Activated CD4-positive, CD25-positive, alpha-beta regulatory T cell treated with anti-CD3 and anti-CD28 coated beads, Interleukin-2, amount 50 U/mL, for 72 hours (primary cell): ENCODE measurements at places on chromosomes 7 and 10.

DNA sequence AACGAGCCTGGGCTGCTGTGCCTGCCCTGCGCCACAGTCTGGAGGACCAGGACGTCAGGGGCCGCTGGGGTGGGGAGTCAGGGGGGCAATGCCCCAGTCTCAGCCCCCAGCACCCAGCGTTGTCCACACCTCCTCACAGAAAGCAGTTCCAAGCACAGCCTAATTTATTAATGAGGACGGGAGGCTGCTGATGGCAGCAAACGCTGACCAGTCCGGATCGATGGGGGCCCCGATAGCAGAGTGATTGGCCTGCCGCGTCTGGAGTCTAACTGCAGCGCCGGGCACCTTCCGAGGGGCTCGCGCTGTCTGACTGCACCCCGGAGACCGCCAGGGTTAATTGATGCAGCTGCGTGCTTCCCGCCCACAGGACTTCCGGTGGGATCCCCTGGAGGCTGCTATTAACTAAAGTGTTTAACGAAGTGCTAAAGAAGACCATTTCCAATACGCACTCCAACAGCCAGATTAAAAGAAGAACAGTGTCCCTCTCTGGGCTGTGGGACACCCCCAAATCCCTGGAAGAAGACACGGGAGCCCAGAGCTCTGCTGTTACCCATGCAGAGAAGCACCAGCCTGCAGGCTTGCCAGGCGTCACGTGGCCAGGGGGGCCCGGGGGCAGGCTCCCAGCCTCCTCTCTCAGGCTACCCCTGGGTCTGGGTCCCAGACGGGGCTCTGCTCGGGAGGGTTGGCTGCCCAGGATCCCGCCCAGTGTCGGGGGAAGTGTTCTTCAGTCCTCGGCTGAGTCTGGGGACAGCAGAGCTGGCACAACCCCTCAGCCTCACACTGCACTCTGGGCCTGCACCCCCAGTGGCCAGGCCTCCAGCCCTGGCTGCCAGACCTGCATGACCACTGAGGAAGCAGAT is 63.8 kb downstream of the MICALL2 start:
- no peak for DNase-seq

- DNase-seq, result no peak
These were observed 171.3 kb downstream of the RNLS start for GRCh38 chr10:88411772-88412349.

GRCh38 chr7:74051629-74052410 is 23.8 kb downstream of the ELN start:
- DNase-seq, result no peak

- DNase-seq, result no peak
These were observed 11.9 kb upstream of the PTPN12 start for GRCh38 chr7:77525231-77525630.

- DNase-seq, result no peak
These were observed 73.0 kb downstream of the MICU1 start for GRCh38 chr10:72552857-72553256.

DNA sequence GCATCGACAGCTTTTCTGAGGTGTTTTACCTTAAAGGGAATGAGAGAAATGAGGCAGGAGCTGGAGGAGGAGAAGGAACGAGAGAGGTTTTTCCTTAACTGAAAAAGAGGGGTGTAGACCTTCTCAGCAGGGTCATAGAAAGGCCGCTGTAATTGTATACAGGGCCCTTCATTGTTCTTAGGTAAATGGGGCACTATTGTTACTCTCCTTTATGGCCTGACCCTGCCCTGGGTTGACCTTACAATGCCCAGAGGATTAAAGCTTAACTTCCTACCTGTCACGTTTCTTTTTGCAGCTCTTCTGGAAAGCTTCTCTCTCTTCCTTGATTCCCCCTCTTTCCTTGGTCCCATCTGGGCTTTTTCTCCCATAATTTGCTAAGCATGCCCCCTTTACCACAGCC is 13.7 kb upstream of the PDLIM1 start:
- DNase-seq, result no peak

GRCh38 chr7:129865925-129866201 is 86.9 kb downstream of the UBE2H start:
- no peak for DNase-seq

- DNase-seq, result no peak
These were observed 330.0 kb downstream of the ARL4A start for GRCh38 chr7:13017333-13017857.

DNA sequence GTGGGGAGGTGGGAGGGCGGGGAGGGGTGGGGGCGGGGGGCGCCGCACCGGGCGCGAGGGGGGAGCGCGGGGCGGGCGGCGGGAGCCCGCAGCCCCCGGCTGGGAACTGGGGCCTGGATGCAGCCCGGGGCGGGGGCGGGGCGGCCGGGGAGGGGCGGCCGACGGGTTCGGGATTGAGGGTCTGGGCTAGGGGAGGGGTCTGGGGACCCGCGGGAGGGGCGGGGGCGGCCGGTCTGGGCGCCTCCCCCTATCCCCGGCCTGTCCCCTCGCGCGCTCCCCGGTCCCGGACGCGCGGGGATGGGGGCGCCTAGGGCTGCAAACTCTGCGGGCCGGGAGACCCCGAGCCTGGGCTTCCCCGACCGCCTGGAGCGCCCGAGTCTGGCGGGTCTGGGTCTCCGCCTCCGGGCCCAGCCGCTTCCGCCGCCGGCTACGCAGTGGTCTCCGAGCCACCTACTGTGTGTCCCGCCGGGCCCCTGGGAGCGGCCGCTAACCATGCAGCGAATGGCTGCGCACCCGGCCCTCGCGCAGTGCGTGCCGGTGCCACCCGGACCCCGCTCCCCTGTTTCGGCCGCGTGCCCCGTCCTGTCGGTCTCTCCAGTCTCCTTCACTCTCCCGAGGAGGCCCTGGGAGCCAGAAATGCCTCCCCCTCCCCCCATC is 375 bp upstream of the FGF8 start:
- DNase-seq, result no peak

- no peak for DNase-seq
These were observed 37.8 kb downstream of the COBL start for GRCh38 chr7:51278797-51279196.

- DNase-seq, result no peak
These were observed 84.4 kb downstream of the PARD3 start for GRCh38 chr10:34730726-34731125.

DNA sequence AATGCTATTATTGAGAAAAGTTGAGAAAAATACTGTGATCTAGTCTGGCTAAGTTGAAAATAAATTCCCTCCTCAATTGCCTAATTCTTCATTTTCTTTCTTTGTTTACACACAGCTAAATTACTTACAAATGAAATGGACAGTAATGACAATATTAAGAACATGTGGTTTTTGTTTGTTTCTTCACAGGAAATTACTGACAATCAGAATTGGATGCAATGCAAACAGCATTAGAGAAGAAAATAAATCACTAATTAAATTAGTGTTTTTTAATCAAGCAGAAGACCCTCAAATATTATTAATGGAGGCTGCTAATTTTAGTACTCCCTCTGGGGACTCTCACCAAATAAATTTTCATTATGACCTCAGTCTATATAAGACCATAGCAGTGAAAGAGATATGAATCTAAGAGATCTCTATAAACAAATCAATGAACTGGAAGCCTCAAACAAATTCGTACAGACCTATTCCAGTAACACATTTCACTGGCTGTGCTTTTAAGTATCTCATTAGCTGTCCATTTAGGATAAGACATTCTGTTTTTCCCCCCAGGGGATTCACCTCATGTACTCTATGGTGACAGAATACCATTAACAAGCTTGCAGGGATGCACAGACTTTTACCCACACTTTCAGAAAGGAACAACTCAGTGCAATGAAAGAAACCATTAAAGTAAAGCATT is 202.0 kb upstream of the DGKB start:
- DNase-seq, result no peak

GRCh38 chr7:132225216-132226030 is 350.8 kb downstream of the PLXNA4 start:
- no peak for DNase-seq

DNA sequence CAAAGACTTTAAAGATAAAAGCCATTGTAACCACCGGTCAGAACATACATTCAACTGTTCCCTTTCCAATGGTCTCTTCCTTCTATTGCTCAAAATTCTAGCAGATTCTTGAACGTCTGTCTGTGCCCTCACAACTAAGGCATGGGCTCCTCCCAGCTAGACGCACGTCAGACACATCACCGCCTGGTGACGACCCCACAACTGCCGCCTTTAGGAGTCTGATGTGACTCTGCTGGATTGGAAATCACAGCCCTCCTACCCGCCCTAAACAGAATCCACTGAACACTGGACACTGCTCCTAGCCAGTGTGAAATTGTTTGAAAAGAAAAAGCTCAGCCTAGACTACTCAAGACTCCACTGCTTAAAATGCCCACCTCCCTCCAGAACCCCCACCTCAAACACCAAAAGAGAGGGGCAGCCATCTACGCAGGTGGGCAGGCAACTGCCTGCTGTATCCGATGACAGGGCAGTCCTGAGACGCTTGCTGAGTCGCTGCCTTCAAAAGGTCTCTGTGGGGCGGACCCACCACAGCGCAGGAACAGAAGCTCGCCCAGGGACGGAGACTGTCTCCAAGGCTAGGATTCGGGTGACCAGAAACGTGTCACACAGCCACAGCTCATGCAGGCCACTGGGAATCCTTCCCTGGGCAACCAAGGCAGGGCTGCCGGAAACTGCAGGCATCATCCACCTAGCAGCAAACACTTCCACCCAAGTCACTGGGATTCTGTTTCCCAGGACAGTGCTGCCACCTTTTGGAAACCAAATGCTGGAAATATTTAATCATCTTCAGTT is 34.7 kb downstream of the GSDME start:
- DNase-seq, result no peak

- DNase-seq, result no peak
These were observed 57.8 kb downstream of the MICU1 start for GRCh38 chr10:72567889-72568640.

- no peak for DNase-seq
These were observed 155.0 kb upstream of the FZD1 start for GRCh38 chr7:91109200-91109599.

GRCh38 chr10:35019041-35020024 is 70.8 kb downstream of the CUL2 start:
- no peak for DNase-seq

DNA sequence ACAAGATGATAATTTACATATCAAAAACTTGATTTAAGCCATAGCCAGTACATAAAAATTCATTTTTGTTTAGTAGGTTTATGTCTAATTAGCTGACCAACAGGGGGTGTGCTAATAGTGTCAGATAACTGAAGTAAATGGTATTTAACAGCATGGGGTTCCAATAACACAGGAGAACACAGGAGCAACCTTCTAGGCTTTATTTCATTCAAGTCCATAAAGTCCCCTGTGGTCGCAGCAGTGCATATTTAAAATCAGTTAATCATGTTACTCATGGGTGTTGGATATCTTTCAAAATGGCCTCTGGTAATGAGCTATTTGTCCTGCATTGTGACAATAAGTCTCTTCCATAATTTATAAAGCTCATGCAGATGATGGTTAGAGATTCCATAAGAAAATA is 238.6 kb downstream of the CNTNAP2 start:
- no peak for DNase-seq

DNA sequence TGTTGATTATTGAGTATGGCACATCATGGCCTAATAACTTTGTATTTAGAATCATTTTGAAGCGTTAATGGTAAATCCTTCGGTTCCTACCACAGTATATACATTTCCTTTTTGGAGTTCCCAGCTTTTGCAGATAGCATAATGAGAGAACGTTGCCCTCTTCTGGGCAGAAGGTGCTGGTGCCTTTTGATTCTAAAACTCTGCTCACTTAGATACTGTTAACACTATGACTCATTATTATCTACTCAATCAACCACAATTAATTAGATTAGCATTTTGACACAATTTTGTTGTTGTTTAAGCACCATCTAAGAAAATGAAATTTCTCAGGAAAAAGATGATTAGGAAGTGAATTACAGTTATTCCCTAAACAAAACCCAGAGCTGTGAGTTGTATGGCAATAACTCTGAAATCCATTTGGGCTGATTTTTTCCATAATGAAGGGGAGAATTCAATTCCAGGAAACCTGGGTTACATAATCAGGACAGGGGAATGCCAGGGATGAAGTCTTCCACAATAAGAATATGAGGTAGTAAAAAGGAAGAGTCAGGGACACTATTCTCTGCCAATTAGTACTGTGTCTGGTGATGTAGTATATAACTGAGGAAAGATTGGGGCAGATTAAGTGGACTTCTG is 11.5 kb upstream of the DLD start:
- no peak for DNase-seq

DNA sequence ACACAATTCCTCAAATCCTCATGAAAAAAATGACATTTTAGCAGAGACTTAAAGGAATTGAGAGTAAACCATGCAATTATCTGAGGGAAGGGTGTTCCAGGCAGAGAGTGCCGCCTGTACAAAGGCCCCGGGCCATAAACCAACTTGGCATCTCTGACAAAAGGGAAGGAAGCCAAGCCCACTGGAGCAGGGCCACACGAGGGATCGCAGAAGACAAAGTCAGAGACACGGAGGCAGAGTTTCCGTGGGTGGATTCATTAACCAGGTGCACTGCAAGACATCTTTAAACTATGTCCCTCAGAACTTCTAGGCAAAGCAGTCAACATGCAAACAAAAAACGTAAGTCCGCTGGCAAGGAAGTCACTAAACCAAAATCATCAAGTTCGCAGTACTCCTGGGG is 92.0 kb downstream of the SFMBT2 start:
- DNase-seq, result no peak

DNA sequence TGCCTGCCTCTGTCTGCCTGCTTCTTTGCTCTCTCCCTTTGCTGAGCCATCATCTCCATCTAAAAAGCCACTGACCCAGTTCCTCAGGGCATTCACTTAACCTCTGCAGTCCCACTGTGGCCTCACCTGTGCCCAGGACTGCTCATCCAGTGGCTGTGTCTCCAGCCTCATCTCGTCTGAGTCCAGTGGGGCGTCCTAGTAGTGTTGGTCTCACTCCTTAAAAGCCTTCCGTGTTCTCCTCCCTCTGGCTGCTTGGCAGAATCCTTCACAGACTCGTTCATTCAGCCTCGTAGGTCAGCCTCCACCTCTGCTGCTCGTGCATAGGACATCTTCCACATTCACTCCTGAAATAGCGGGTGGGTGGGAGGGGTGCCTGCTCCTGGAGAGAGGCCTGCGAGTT is 7.3 kb downstream of the RARRES2 start:
- DNase-seq, result no peak

DNA sequence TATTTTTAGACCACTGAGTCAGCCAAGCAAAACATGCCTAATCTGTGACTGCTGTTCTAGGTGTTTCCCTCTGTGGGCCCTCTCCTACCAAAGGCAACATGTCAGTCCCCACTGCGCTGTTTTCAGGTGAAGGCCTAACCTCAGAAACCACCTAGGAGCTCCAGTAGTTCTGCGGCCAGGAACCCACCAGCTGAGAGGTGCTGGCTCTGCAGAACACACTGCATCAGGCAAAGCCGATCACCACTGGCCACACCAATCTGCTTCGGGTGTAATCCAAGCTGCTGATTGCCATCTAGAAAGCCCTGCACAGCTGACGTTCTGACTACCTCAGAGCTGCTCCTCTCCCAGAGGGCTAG is 14.9 kb downstream of the CAMK2G start:
- no peak for DNase-seq

DNA sequence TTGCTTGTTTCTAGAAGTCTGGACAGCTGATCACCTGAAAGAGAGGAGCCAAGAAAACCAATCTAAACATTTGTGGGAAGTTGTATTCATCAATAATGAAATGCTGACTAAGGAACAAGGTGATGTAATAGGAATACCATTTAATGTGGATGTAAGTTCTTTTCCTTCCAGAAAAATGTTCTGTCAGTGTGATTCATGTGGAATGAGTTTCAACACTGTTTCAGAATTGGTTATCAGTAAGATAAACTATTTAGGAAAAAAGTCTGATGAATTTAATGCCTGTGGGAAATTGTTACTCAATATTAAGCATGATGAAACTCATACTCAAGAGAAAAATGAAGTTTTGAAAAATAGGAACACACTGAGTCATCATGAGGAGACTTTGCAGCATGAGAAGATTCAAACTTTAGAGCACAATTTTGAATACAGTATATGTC is 39.8 kb upstream of the ZNF37A start:
- DNase-seq, result no peak
